Ammon's horn (tissue), 1 donor: ENCODE measurements at places on chromosomes 3 and 15.

- no peak for DNase-seq
These were observed 116.1 kb upstream of the TLE3 start for GRCh38 chr15:70213794-70214193.

DNA sequence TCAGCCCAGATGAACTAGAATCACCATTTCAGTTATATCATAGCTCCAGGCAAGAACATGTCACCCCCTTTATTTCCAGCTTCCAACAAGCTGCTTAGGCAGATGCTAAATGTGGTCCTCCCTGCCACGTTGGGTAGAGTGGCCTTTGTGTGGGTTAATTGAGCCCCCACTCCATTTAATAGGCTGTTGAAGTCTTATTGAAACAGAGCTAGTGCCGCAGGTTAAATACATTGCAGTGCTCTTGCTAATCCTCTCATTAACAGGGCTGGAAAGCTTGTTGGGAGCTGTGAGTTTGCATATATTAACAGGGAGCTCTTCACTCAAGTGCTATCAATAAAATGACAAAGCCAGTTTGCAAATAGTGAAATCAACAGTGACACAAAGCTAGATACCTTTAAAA lies 248.4 kb upstream of the CMC1 start:
- DNase-seq = no peak

DNA sequence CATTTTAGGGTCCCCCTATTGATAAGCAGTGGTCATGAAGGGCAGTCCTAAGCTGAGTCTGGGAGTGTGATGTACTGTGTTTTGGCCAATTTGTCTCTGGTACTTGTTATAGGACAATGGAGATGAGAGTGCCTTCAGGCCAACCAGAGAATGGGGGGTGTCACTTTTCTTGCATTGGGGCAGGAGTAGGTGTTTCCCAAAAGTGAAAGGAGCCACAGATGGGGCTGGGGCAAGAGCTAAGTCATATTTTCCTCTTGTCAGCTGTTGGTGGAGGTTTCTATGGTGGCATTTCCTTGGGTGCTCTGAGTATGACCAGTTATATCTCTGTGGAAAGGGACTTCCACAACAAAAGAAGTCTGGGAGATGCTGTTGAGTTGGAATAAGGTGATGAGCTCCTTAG lies 24.7 kb upstream of the BSN start:
- DNase-seq = no peak

DNA sequence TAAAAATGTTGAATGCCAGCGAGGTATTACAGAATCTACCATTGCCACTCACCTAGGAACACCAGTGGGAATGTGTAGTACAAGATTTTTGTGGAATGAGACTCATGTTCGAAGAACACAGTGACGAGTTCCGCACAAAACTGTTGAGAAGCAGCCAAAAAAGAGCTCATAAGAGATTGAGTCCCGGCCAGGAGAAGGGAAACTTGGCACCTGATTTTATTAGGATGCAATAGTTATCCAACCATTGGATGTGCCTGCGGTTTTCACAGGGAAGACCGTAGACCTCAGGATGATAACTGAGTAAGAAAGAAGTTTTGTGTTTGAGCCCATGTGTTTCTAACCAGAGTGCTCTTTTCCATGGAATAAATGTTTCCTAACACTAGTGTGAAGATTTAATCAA lies 88.9 kb downstream of the PTPRG start:
- DNase-seq = no peak

- DNase-seq = no peak
These were observed 16.0 kb downstream of the CDV3 start for GRCh38 chr3:133589503-133589902.

GRCh38 chr15:95795386-95795785 lies 535.1 kb upstream of the NR2F2 start:
- DNase-seq = no peak

- DNase-seq = no peak
These were observed 11.9 kb downstream of the CHRM5 start for GRCh38 chr15:33980159-33980558.

GRCh38 chr3:62134061-62134496 lies 239.3 kb downstream of the FEZF2 start:
- peak; percentile 14 for DNase-seq

GRCh38 chr3:149378478-149379309 lies 1.2 kb upstream of the TM4SF1 start:
- DNase-seq = no peak

- no peak for DNase-seq
These were observed 291.0 kb upstream of the CNTN3 start for GRCh38 chr3:74905478-74905877.

- no peak for DNase-seq
These were observed 24.7 kb downstream of the MBNL1 start for GRCh38 chr3:152293347-152294006.

- DNase-seq = no peak
These were observed 152.1 kb downstream of the KLF13 start for GRCh38 chr15:31478702-31479221.

- DNase-seq = no peak
These were observed 44.9 kb downstream of the CD86 start for GRCh38 chr3:122100083-122100482.

GRCh38 chr3:127215714-127216414 lies 22.9 kb downstream of the PRR23E start:
- DNase-seq = no peak

- DNase-seq = peak; percentile 83
These were observed 187.1 kb upstream of the DNAJC19 start for GRCh38 chr3:181176601-181177000.

DNA sequence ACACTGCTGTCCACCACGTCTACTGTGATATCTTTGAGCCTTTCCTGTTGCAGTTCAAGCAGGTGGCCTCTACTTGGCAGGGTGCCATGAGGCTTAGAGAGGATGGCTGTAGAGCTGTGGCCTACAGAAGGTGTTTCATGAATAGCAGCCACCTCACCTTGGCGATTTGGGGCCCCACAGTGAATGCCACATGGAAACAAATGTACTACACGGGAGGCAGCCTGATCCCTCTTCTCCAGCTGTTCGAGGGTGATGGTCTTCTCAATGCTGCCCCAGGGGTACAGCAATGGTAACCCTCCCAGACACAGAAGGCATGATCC lies 70.7 kb downstream of the FAM43A start:
- no peak for DNase-seq

DNA sequence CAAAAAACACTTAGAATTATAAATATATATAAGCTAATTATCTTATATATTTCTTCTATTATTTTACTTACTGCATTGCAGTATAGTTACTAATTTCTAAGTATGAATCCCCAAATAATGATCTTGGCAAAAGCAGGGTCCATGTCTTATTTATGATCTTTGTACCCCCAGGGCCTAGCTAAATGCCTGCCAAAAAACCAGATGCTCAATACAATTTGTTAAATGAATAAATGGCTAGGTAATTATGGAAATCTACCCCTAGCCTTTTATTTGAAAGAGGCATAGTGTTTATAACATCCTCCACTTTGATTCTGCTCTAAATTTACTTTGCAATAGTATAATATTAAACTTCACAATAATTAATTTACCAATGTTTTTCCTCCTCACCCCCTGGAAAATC lies 69.5 kb downstream of the CSNK1G1 start:
- DNase-seq = no peak

- DNase-seq = no peak
These were observed 13.5 kb upstream of the TSC22D2 start for GRCh38 chr3:150394606-150395005.

- DNase-seq = no peak
These were observed 140.6 kb upstream of the ABHD17C start for GRCh38 chr15:80554560-80554959.

GRCh38 chr3:149654188-149654601 lies 3.6 kb downstream of the WWTR1 start:
- no peak for DNase-seq

- DNase-seq = no peak
These were observed 515.3 kb downstream of the ZBBX start for GRCh38 chr3:166864473-166865467.

GRCh38 chr3:152438706-152439105 lies 170.0 kb downstream of the MBNL1 start:
- DNase-seq = no peak

GRCh38 chr15:99139276-99139675 lies 34.4 kb downstream of the SYNM start:
- DNase-seq = no peak

DNA sequence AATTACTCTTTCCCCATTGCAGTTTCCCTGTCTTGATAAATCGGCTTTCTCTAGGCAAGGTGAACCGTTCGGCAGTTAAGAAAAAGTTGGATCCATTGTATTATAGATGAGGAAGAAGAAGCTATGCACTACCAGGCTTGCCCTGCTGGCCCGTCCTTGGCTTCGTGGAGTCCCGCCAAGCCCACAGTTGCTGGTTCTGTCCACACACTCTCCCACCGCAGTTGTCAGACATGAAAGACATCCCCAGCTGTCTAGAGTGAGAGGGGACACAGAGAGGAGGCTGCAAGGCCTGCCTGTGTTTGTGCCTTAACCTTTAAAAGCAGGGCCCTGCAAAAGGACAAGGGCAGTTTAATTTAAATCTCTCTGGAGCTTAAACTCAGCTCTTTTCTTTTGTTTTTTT lies 47.2 kb upstream of the PLCL2 start:
- no peak for DNase-seq

DNA sequence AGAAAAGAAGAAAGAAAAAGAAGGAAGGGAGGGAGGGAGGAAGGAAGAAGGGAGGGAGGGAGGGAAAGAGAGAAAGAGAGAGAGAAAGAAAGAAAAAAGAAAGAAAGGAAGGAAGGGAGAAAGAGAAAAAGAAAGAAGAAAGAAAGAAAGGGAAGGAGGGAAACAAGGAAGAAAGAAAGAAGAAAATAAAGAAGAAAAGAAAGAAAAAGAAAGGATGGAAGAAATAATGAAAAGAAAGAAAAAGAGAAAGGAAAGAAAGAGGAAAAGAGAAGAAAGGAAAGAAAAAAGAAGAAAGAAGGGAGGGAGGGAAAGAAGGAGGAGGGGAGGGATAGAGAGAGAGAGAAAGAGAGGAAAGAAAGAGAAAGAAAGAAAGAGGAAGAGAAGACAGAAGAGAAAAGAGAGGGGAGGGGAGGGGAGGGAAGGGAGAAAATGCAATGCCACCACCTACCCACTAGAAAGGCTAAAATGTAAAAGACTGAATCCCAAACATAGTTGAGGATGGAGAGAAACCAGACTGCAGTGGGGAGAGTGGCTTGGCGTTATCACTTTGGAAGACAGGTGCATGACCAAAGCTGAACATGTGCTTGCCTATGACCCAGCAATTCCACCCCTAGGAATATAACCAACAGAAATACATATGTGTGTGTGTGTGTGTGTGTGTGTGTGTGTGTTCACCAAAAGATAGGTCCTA lies 66.9 kb upstream of the KLF13 start:
- no peak for DNase-seq

DNA sequence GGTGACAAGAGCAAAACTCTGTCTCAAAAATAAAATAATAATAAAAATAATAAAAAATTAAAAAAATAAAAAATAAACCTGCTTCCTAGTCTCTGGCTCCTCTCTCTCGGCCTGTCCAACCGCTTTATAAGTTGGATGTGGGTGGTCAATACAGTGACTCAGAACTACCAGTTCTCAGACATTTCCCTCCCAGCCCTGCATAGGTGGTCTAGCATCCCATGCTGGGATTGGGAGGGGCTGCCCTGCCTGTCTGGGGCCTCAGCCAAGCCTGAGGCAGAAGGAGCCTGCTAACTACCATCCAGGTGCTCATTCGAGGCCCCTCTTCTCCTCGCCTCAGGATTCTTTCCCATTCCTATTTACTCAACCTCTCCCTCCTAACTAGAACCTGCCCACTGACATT lies 33.3 kb upstream of the BLM start:
- no peak for DNase-seq

- DNase-seq = no peak
These were observed 8.3 kb downstream of the IFT122 start for GRCh38 chr3:129448186-129448895.

- DNase-seq = no peak
These were observed 48.7 kb downstream of the FBN1 start for GRCh38 chr15:48596841-48597240.

DNA sequence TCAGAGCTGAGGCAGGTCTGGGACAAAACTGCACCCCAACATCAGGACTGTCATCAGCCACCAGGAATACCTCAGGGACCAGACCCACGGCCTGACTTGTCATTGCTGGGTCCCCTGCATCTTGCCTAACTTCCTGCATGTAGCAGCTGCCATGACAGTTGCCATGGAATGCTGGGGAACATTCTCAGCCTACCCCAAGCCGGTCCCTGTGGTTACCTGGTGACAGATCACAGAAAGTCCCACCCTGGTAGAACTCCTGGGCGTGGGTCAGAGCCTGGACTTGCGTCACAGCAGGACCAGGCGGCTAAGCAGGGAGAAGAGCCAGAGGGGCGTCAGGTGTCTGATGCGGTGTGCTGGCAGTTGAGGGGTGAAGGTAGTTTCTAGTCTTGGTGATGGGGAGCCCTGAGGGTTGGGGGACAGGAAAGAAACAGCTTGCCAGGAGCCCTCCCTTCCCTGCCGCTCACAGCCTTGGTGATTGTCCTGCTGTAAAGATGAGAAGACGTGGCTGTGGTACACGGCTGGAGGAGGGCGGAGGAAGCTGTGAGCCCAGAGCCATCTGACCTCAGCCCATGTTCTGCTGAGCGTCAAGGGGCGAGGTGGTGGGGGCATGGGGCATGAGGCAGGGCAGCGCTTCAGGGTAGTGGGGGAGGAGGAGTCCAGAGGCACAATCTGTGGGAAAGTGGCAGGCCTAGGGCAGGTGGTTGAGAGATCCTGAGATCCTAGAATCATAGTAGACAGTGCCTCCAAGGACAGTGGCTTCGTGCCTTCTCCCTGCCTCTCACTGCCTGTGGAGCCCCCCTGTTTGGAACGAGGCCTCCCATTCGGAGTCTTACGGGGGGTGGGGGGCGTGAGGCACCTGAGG lies 5.4 kb downstream of the H1-8 start:
- no peak for DNase-seq

DNA sequence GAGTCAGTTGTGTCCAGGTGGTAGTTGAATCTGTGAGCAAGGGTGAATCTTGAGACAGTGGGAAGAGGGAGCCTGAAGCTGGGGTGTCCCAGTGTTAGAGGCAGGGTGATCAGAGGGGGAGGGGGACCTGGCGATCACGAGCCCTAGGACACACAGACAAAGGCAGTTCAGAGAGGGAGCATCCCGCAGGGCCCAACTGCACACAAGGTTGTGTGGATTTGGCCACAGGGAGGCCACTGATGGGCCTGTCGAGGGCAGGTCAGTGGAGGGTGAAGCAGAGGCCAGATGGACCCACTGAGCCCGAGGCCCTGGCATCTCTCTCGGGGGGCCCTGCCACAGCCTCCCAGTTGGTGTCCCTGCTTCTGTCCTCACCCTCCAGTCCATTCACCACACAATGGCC lies 48.6 kb upstream of the SMAD6 start:
- no peak for DNase-seq

GRCh38 chr3:55826731-55827496 lies 339.8 kb upstream of the WNT5A start:
- DNase-seq = no peak

- no peak for DNase-seq
These were observed 16.7 kb upstream of the PIGZ start for GRCh38 chr3:196985298-196985697.

GRCh38 chr15:88472225-88472624 lies 4.7 kb downstream of the MRPS11 start:
- DNase-seq = no peak

DNA sequence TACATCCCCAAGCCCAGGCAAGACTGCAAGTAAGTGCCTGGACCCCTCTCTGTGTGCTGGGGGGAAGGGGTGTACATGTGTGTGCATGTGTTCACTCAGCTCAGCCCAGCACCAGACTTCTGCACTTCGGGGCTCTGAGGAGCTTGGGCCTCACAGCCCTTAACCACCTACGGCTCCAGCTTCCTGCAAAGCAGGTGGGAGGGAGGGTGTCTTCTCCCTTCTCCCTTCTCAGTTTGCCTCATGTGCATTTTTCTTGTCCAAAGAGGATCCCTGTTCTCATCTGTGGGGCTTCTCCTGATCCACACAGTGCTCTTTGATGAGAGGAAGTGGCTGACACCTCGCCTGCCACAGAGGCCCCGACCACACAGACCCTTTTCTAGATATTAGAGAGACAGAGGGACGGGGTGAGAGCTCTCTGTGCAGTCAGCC lies 69.3 kb downstream of the MESD start:
- DNase-seq = no peak
